Fibroblast of skin of left quadriceps (primary cell): ENCODE measurements at places on chromosomes 16 and 17.

GRCh38 chr17:82804442-82805191 is 35.2 kb downstream of the ZNF750 start:
- DNase-seq, result no peak

GRCh38 chr17:70086516-70086915 is 11.5 kb downstream of the KCNJ16 start:
- DNase-seq, result no peak

DNA sequence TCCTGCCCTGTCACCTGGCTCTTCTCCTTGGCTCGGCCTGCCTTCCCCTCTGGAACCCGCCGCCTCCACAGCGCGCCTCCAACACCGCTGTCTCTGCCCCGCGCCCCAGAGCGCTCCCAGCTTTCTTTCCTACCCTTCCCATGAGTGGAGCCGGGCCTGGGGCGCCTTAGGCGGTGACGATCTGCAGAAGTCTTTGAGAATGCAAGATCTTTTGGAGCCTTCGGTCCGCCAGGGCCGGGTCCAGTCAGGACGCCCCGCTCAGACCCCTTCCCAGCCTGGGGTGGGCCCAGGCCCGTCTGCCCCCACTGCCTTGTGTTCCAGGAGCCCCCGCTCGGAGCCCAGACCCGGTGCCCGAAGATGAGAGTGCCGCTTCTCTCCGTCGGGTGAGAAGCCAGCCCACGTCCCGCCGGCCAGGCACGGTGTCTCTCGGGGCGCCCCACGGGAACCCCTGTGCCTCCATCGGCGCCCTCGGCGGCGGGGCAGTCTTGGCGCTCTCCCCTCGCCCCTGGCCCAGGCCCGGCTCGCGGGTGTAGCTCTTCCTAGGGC is 40.0 kb downstream of the MRM1 start:
- no peak for DNase-seq

DNA sequence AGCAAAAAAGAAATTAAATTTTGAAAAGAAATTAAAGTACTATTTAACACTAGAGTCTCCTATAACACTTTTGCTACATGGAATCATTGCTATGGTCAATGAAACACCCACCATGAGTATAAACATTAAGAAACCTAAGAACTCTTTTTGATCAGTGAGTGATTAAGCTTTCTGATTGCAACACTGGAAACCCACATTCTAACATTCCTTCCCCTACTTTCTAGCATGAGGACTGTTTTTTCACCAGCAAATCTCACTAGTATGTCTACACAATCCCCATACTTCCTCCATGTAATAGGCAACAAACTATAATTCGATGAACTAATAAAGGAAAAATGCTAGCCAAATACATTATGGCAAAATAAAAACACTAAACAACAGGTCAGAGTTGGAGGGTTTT is 54.7 kb downstream of the SKAP1 start:
- peak; percentile 40 for DNase-seq
